ENCODE measurements at places on chromosomes 6 and 20. TPM values are rescaled to one million over a fixed set of nuclear protein-coding genes. Genes with fewer than 3 reads are reported as not detected.

GRCh38 chr6:31308050-31308844 is 36.4 kb upstream of the HLA-C start:
- H3K4me3 ChIP-seq = no peak overlapping the region
- no peaks in the 10 kb centered on the region for H3K4me1 ChIP-seq
- DNase-seq = peak; percentile 50
- H3K27ac ChIP-seq = no peak overlapping the region
- H3K27me3 ChIP-seq = no peaks in the 10 kb centered on the region

DNA sequence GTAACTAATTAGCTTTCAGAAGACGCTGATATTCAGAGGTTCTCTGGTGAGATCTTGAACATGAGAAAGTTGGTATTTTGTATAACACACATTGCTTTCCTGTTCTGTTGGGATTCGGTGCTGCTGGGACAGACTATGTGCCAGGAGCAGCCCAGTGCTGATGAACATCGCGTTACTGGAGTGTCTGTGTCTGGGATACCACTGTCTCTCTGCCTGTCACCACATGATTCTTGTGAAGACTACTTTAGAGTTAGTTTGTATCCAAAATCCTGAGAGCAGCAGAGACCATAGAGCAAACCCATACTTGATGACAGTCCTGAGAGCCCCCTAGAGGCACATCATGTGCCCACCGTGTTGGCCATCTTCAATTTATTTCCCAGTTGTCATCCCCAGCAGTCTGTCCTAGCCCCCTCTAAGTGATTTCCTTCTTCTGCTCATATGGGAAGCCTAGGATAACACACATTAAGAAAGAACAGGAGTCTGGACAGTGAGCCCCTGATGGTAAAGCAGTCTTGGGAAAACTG is 41.8 kb upstream of the TINAG start:
- no peak overlapping the region for H3K27ac ChIP-seq
- no peaks in the 10 kb centered on the region for H3K27me3 ChIP-seq
- H3K4me3 ChIP-seq = no peak overlapping the region

DNA sequence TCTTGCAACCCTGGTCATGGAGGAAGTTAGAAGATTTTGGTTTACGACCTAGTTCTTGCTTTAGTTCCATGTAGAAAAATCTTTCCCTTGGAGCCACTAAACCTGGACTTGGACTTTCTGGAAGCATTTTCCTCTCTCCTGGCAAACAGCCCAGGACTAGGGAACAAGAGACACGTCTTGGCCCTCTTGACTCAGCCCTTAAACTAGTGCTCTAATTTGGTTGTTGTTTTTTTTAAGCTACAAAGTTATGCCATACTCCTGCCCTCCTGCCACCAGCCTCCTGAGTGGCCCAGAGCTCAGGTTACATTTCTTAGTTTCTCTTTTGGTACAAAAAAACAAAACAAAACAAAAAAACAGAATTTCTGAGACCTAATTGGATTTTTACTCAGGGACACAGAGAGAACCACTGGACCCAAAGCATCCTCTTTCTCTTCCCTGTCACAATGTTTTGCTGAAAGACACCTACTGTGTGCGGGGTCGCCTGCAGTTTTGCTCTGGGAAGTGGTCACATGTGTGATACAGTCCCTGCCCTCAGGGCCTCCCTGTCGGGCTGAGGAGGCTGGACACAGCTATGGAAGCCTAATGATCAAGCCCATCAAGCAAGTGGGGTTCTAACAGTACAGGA is 32.3 kb upstream of the SCUBE3 start:
- no peaks in the 10 kb centered on the region for H3K36me3 ChIP-seq
- no peak for DNase-seq
- peak overlapping the region; percentile 64 for H3K27ac ChIP-seq
- peaks cover 8% of the 10 kb centered on the region for H3K4me1 ChIP-seq
- H3K27me3 ChIP-seq = no peaks in the 10 kb centered on the region
- H3K4me3 ChIP-seq = no peak overlapping the region

- H3K27me3 ChIP-seq = no peaks in the 10 kb centered on the region
- H3K27ac ChIP-seq = peak overlapping the region; percentile 91
- H3K4me3 ChIP-seq = no peak overlapping the region
- no peak for DNase-seq
Measured at GRCh38 chr20:41411391-41411847, 44.8 kb upstream of the EMILIN3 start.

GRCh38 chr6:21067521-21067920 is 526.0 kb upstream of the SOX4 start:
- H3K36me3 ChIP-seq = no peaks in the 10 kb centered on the region
- DNase-seq = no peak

GRCh38 chr20:36532388-36532787 is 8.9 kb upstream of the MYL9 start:
- H3K4me1 ChIP-seq = no peaks in the 10 kb centered on the region
- H3K27ac ChIP-seq = no peak overlapping the region
- H3K4me3 ChIP-seq = no peak overlapping the region
- no peak for DNase-seq
- H3K36me3 ChIP-seq = no peaks in the 10 kb centered on the region

DNA sequence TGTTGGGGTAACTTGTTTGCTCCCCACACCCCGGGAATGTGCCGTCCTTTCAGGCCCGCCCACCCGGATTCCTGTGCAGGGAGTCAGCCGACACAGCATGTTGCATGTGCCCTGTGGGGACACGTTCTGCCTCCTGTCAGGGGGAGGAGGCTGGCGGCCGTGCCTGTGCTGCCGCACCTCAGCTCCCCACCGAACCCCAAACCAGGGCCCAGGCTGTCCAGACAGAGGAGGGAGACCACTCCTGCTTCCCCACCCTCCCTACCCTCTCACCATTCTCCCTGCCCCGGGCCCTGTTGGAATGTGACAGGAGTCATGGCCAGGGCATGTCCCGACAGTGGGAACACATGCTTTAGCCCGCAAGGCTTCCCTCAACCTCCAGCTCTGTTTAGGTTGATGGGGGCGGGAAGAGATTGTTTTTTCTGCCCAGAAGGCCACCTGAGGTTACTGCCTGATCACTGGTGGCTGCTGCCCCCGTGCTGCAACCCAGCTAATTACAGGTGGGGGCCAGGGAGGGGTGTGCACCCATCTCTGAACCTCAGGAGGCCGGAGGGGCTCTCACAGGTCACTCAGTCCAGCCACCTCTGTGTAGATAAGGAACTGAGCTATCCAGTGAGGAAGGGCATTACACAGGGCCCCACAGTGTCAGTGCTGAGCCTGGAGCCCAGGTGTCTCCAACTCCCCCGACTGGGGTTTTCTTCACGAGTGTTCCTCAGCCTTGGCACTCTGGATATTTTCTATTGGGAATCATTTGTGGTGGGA is 13.6 kb downstream of the LRRC73 start:
- H3K36me3 ChIP-seq = no peaks in the 10 kb centered on the region
- no peaks in the 10 kb centered on the region for H3K27me3 ChIP-seq
- H3K4me1 ChIP-seq = no peaks in the 10 kb centered on the region
- peak; percentile 84 for DNase-seq
- H3K27ac ChIP-seq = no peak overlapping the region

GRCh38 chr6:158321960-158322359 is 9.7 kb downstream of the TULP4 start:
- H3K27ac ChIP-seq = no peak overlapping the region
- peaks cover 3% of the 10 kb centered on the region for H3K4me1 ChIP-seq
- no peaks in the 10 kb centered on the region for H3K27me3 ChIP-seq
- no peak overlapping the region for H3K4me3 ChIP-seq
- no peaks in the 10 kb centered on the region for H3K36me3 ChIP-seq

GRCh38 chr6:134622382-134623173 is 304.7 kb upstream of the SGK1 start:
- H3K27ac ChIP-seq = no peak overlapping the region
- H3K4me1 ChIP-seq = no peaks in the 10 kb centered on the region
- no peak for DNase-seq
- H3K36me3 ChIP-seq = no peaks in the 10 kb centered on the region
- H3K27me3 ChIP-seq = no peaks in the 10 kb centered on the region

DNA sequence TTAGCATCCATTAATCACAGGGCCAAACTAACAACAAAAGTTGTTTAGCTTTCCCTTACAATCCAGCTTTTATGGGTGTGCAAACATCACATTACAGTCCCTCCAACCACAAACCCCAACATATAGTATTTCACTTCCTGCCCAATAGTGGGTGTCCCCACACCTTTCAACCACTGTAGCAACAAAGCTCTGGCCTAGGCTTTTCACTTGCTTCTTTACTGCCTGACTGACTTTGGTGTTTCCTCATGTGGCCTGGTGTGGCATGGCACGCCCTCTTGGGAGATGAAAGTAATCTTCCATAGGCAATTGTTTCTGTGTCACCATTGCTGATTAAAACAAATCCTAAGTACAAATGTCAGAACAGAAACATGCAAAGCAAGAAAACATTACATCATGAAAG is 46.3 kb downstream of the MCM8 start:
- H3K36me3 ChIP-seq = no peaks in the 10 kb centered on the region
- H3K27me3 ChIP-seq = no peaks in the 10 kb centered on the region
- no peak overlapping the region for H3K4me3 ChIP-seq

DNA sequence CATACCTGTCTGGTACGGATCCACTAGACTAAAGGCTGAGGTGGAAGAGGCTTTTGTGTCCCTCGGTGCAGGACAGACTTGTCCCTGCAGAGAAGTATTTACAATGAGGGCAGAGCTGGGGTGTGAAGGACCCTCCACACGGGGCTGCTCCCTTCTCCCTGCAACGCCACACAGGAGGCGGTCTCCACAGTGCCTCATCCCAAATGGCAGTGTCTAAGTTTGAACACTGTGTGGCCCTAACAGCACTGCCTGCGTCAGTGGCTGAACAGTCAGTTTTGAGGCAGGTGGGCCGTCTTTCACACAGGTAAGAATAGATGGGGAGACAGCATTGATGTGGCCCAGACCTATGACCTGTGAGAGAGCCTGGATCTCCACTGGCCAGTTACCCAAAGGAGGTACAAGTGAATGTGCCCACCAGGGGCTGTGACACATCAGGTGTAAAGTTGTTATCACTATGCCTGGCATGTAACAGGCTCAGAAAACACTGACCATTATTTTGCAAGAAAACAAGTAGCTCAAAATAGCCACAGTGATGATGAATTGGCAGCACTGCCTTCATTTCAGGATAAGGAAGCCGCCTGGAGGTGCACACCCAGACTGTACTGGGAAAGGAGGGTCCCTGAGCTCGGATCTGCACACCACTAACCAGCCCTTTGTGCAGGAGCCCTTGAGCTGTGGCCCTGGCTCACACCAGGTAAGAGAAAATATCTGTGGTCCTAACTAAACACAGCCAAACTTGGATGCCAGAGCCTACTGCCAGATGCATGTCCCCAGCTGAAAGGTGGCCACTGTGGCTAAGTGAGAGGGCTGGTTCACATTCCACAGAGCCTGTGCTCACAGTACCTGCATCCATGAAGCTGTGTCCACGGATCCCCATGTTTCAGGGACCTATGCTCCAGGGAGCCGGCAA is 246.7 kb downstream of the DLL1 start:
- DNase-seq = peak; percentile 31
- H3K4me1 ChIP-seq = no peaks in the 10 kb centered on the region
- H3K4me3 ChIP-seq = no peak overlapping the region
- no peaks in the 10 kb centered on the region for H3K27me3 ChIP-seq
- H3K27ac ChIP-seq = no peak overlapping the region
- H3K36me3 ChIP-seq = no peaks in the 10 kb centered on the region

- no peaks in the 10 kb centered on the region for H3K4me1 ChIP-seq
- no peak overlapping the region for H3K4me3 ChIP-seq
- H3K36me3 ChIP-seq = no peaks in the 10 kb centered on the region
- peak overlapping the region; percentile 34 for H3K27ac ChIP-seq
- H3K27me3 ChIP-seq = no peaks in the 10 kb centered on the region
Measured at GRCh38 chr6:17032590-17032987, 69.3 kb upstream of the STMND1 start.

The TTK gene
- 0.45 TPM for total RNA-seq

- H3K4me1 ChIP-seq = no peaks in the 10 kb centered on the region
- H3K36me3 ChIP-seq = peaks cover 2% of the 10 kb centered on the region
- DNase-seq = no peak
Measured at GRCh38 chr6:43037197-43037596, 15.8 kb downstream of the RRP36 start.

- no peak overlapping the region for H3K4me3 ChIP-seq
- no peak overlapping the region for H3K27ac ChIP-seq
- H3K27me3 ChIP-seq = no peaks in the 10 kb centered on the region
- H3K4me1 ChIP-seq = no peaks in the 10 kb centered on the region
Measured at GRCh38 chr6:109820706-109821350, 129.7 kb downstream of the FIG4 start.

GRCh38 chr6:125754566-125754965 is 5.1 kb downstream of the HEY2 start:
- no peak for DNase-seq
- no peaks in the 10 kb centered on the region for H3K27me3 ChIP-seq
- no peak overlapping the region for H3K4me3 ChIP-seq
- H3K36me3 ChIP-seq = peaks cover 4% of the 10 kb centered on the region

The SALL4 gene
- 0.19 TPM for total RNA-seq

DNA sequence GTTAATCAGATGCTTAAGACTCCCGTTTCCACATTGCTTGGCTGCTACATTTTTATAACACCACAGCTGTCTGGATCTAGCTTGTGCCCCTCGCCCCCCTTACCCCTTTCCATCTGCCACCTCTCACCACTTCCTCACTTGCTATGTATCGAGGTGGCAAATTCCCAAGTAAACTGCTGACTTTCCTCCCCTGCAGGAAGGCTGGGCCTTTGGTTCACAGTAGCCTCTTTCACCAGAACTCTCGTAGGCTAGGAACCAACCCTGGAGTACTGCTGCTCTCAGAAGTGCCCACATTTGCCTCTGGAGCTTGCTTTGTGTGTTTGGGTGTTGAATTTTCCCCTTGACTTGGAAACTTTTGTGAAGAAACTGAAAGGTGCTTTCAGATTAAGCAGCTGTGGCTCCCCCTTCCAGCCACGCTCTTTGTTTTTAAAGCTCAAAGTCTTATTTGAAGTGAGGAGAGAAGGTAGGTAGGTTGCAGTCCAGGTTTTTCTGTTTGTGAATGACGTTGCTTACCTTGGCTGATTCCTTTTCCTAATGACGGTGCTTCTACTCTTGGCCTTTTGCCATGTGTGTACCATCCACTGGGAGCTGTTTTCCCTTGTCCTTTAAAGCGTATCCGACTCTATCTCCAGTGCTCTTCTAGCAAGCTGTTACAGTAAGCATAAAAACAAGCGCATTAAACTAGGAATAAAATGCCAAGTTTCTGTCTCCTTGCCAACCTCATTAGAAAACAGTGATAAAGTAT is 90.4 kb downstream of the CARMIL1 start:
- no peak for DNase-seq
- H3K4me1 ChIP-seq = peaks cover 18% of the 10 kb centered on the region
- H3K27ac ChIP-seq = peak overlapping the region; percentile 78
- H3K4me3 ChIP-seq = no peak overlapping the region

DNA sequence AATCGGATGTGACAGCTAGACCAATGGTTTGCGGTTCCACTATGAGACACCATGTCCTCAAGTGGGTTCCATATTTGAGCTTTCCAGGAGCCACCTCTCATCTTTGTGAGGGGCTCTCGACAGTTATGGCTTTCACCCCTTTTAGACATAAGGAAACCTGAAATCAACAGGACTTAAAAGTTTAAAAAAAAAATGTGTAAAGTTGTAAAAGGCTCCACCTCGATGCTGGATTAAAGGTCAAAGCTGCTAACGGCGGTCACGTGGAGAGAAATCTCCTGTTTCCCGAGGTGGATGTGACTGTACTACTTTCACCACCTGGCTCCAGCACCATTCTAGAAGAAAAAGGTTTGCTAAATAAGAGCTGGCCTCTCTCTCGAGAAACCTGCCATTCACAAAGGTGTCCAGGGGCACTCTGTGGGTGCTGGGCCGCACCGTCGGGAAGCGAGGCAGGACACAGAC is 542 bp downstream of the ATP5F1E start:
- peak overlapping the region; percentile 38 for H3K27ac ChIP-seq
- no peaks in the 10 kb centered on the region for H3K27me3 ChIP-seq
- peak overlapping the region; percentile 78 for H3K4me3 ChIP-seq
- no peak for DNase-seq
- peaks cover 5% of the 10 kb centered on the region for H3K4me1 ChIP-seq

The PBOV1 gene
- not detected for total RNA-seq

The CD93 gene
- 160 TPM for total RNA-seq
